ENCODE measurements at places on chromosomes 13 and 19.

DNA sequence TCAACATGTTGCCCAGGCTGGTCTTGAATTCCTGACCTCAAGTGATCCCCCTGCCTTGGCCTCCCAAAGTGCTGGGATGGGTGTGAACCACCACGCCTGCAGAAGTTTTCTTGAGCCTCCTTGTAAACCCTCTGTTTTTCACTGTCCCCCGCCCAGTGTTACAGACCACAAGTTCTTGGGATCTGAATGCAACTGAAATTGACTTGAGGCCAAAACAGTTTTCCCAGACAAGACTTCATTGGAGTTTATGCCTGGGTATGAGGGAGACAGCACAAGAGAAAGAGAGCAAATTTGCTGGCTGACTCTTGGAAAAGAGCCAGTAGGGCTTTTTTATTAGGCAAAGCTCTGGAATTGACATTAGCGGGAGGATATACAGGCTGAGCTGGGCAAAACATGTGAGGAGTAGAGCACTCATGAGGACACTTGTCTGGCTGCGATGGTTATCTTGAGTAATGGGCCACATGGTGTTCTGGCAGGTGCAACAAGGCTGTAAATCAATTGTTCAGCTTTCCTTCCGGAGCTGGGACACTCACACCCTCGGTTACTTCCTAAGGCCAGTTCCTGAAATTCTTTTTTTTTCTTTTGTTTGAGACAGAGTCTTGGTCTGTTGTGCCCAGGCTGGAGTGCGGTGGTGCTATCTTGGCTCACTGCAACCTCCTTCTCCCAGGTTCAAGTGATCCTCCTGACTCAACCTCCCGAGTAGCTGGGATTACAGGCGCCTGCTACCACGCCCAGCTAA is 12.7 kb upstream of the HNRNPL start:
- DNase-seq, result no peak

DNA sequence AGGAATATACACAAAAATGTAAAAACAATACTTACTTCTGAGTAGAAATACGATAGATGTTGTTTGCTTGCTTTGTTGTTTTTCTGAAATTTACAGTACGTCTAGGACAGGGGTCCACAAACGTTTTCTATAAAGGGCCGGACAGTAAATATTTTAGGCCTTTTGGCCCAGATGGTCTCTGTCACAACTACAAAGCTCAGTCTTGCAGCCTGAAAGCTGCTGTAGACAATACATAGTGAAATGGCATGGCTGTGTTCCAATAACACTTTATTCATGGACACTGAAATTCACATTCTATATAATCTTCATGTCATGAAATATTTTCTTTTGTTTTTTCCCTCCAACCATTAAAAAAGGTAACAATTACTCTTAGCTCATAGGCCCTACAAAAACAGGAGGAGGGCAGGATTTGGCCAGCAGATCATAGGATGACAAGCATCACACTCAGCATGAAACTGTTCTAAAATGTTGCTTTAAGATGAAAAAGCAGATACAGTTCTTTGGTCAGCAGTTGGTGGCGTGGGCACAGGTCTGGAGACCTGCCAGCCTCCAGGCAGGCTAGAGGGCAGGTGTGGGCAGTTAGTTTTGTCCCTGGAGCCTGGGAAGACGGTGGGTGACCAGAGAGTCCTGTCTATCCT is at the start of gene EDDM13:
EDDM13 (plus strand) TSS at position 588 of the 638 bp plus-strand sequence. CDS start 87 bp downstream, outside the sequence.
- no peak for DNase-seq

- DNase-seq, result peak; percentile 56
Measured at GRCh38 chr19:9885077-9885552, 50.0 kb downstream of the PIN1 start.

GRCh38 chr13:30466358-30466714 is 600 bp upstream of the HMGB1 start:
- DNase-seq, result no peak

DNA sequence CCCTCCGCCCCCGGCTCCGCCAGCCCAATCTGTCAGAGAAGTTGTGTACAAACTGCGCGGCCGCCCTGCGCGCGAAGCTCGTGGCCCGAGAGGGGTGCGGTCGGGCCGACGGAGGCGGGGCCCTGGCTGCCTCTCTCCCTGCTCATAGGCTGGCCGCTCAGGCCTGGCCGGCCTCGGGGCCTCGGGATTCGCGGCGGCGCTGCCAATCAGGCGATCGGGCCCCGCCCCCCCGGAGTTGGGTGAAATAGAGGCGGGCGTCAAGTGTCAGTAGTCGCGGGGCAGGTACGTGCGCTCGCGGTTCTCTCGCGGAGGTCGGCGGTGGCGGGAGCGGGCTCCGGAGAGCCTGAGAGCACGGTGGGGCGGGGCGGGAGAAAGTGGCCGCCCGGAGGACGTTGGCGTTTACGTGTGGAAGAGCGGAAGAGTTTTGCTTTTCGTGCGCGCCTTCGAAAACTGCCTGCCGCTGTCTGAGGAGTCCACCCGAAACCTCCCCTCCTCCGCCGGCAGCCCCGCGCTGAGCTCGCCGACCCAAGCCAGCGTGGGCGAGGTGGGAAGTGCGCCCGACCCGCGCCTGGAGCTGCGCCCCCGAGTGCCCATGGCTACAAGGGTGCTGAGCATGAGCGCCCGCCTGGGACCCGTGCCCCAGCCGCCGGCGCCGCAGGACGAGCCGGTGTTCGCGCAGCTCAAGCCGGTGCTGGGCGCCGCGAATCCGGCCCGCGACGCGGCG is at the start of gene KLF5:
KLF5 (plus strand) TSS at position 270 of the 724 bp plus-strand sequence; CDS start at position 593, 323 bp downstream.
- peak; percentile 54 for DNase-seq

GRCh38 chr19:11539495-11540365 is 1.1 kb downstream of the CNN1 start:
- no peak for DNase-seq

GRCh38 chr13:110057052-110057451 is 249.9 kb downstream of the COL4A1 start:
- no peak for DNase-seq

DNA sequence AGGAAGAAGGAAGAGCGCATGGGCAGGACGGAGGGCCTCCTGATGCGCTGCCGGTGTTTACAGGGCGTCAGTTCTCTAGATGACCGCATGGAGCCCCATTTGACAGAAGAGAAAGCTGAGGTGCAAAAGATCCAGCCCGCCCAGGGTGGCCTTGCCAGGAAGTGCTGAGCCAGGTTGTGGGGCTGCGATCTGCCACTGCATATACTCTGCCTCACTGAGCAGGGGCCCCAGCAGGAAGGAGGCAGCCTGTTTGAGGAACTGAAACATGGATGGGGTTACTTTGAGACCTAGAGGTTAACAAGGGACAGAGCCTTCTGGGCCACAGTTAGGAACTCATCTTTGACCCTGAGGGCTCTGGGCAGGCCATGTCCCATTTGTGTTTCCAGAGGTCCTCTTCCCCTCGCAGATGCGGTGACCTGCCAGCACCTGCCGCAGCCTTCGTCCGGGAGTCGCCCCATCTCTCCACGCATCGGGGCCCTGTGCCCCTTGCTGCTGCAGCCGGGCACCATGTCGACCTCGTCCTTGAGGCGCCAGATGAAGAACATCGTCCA is 3.2 kb downstream of the EPN1 start:
- DNase-seq, result no peak

GRCh38 chr13:62643007-62643483 is 1227.4 kb upstream of the PCDH20 start:
- DNase-seq, result no peak

GRCh38 chr19:13691569-13692435 is 72.5 kb upstream of the MRI1 start:
- peak; percentile 15 for DNase-seq

DNA sequence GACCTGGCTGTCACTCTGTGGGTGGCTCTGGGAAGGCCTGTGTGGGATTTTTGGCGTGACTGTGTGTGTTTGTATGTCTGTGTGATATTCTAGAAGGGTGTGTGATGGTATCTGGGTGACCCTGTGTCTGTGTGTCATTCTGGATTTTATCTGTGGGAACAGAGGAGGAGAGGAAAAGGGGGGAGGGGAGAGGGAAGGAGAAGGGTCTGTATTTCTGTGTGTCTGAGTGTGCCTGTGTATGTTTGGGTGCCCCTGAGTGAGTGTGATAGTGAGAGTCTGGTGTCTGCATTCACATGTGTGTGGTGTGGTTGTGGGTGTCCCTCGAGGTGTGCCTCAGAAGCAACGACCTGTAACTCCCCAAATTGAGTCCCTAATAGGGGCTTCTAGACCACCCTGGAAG is 8.1 kb upstream of the NFIX start:
- no peak for DNase-seq

Measured in hypothalamus (tissue), 51 donors.